ENCODE measurements at places on chromosomes 1 and 21.

- no peak for DNase-seq
These were observed 223.3 kb upstream of the DMRTA2 start for GRCh38 chr1:50646526-50646925.

GRCh38 chr21:41953249-41953830 lies 478 bp downstream of the C2CD2 start:
- DNase-seq = peak; percentile 79

DNA sequence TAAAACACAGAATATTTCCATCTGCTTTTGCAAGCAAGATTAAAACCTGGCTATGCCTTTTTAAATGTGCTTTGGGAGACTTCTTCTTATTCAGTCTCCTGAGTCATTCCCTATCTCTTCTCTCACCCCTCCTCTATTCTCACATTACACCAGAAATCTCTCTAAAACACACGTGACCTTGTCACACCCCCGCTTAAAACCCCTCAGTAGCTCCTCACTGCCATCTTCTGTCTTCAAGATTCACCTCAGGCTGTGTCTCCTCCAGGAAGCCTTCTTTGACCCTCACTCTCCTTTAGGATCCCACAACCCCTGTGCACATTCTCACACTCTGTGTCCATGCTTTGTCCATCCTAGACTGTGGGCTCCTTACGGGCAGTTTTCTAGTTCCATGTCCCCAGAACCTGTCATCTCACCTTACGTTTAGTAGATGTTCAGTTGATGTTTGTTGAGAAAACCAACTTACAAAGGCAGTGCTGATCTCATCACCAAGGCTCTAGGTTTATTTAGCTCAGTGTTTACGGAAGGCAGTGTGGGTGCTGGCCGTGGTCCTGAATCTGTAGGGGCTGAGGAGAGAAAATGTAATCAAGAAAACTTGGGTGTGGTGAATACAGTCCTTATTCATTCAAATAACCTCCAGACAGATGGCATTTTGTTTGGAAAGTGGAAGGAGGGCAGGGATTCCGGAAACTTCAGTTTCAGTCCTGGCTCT lies 143.5 kb downstream of the DMRTA2 start:
- DNase-seq = no peak

DNA sequence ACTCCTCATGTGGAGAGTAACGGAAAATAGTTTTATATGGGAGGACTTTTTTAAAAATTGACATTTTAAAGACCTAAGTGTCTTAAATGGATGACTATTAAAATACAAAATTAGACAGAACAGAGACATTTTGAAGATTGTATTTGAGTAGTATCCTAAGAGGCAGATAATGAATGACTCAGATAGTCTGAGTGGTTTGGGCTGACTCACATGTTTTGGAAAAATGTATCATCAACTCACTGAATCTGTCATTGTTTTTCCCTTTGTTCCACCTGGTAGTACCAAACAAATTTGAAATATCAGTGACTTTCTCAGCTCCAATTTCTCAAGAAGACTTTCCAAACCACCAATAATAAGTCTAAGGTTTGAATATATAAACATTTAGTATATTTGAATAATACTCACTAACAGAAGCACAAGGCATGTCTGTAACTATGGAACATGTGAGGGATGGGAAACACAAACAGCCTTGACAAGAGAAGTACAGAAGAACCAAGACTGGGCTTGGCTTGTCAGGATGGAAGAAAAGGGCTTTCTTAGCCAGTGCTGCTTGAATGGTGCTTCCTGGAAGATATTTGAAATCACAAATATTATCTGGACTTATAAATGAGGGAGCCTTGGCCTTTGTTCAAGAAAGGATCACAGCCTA lies 90.6 kb downstream of the SGIP1 start:
- no peak for DNase-seq

GRCh38 chr21:22791986-22792560 lies 1793.9 kb downstream of the NCAM2 start:
- DNase-seq = peak; percentile 18

GRCh38 chr1:39272798-39273469 lies 68.4 kb downstream of the MACF1 start:
- DNase-seq = no peak

DNA sequence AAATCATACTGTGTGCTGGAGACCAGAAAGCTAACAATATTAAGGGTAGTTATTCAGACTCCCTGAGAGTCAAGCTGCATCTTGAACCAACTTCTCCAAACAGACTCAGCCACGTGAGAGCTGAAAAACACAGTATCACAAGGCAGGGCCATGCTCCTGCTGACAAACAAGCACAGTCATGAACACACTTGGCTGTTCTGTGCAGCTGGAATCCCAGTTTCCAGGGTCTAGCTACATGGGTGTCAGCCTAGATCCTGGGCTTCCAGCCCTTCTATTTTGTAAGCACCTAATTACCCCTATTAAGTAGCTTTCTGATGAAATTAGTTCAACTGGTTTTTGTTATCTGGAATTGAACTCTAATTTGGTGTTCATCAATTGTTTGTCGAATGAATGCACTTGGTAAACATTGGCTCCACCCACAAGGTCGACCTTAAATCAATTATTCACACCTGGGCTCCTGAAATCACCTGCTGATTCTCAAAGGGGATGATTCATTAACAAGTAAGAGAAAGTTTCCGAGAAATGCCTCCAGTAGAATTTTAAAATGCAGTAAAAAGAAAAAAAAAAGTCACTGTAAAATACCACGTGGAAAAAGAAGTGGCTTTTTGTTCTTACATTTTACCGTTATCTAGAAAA lies 179.3 kb downstream of the ZC3H11B start:
- DNase-seq = no peak

DNA sequence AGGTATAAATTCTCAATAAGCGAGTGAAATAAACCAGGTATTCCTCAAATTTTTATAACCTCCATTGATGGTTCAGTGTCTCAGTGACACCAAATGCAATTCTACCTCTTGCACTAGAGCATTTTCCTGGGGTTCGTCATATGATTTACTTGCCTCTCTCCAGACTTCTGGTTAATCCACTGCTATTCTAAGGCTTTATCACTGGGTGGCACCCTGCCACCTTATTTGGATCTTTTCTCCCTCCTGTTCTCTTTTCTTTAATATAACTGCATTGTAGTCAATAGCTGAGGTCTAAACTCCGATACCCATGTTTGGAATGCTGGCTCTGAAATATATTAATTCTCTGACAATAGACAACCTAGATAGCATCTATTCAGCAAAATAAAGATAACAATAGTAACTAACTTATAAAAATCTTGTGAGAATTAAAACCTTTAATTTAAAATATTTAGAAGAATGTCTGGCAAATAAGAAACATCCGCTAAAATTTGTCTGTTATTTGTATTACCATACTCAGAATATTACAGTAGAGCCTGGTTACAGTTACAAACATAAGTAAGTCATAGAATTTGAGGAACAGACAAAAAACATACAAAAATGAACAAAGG lies 436.4 kb downstream of the PLA2G4A start:
- DNase-seq = no peak

DNA sequence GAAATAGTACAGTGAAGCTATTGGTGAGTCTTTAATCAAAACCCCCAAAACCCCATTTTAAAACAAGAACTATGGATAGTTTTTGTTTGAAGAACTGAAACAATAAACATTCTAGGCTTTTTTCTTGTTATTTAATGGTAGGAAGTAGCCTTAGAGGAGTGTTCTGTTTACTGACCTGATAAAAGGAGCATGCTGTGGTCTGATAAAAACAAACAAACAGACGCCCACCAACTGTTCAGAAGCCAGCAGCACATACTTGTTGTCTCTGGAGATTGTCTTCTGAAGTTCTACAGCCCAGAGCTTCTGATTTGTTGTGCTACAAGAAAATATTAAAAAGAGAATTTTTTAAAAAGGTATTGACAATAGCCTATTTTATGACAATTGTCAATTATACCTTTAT lies 54.1 kb upstream of the CFAP298 start:
- DNase-seq = no peak

GRCh38 chr1:63403386-63403785 lies 36.0 kb downstream of the ALG6 start:
- no peak for DNase-seq

DNA sequence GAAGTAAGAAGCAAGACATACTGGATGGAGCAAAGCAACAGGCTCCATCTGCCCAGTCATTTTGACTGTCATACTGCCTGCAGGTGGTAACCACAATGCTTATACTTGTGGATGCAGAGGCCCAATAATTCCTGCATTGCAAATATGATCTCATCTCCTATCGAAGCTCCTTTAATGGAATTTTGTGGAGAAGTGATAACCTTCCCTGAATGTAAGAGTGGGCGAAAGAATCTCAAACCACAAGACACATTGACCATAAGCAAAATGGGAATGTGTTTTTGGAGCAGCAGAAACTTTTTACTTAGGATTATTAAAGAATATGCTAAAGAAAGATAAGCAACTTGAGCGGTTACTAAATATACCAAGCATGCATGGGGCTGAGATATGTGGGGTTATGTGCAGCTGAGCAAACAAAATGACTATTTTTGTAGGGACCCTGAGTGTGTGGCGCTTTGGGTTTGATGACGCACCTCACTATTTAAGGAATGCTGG lies 77.4 kb upstream of the BACH1 start:
- DNase-seq = no peak

- no peak for DNase-seq
These were observed 1044.9 kb downstream of the BRINP3 start for GRCh38 chr1:189432753-189433152.

- DNase-seq = no peak
These were observed 3.0 kb upstream of the SUCO start for GRCh38 chr1:172530000-172530399.

DNA sequence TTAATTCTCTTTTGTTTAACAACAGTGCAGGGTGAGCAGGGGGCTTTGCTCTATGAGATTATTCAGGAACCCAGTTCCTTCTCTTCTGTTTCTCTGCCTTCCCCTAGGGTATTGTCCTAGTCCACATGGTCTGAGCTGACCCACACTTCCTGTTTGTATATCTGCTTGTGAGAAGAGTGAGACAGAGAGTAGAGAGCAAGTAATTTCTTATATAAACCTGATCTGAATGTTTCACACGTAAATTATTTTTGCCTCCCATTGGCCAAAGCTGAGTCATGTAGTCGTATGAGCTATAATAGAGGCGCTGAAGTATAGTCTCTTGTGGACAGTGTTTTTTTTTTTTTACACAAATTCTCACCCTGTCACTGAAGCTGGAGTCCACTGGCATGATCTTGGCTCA lies 134.2 kb upstream of the SERTAD4 start:
- DNase-seq = no peak

- DNase-seq = no peak
These were observed 49.0 kb upstream of the VAMP3 start for GRCh38 chr1:7721940-7722669.

- no peak for DNase-seq
These were observed 33.7 kb upstream of the ARF1 start for GRCh38 chr1:228048659-228049298.

DNA sequence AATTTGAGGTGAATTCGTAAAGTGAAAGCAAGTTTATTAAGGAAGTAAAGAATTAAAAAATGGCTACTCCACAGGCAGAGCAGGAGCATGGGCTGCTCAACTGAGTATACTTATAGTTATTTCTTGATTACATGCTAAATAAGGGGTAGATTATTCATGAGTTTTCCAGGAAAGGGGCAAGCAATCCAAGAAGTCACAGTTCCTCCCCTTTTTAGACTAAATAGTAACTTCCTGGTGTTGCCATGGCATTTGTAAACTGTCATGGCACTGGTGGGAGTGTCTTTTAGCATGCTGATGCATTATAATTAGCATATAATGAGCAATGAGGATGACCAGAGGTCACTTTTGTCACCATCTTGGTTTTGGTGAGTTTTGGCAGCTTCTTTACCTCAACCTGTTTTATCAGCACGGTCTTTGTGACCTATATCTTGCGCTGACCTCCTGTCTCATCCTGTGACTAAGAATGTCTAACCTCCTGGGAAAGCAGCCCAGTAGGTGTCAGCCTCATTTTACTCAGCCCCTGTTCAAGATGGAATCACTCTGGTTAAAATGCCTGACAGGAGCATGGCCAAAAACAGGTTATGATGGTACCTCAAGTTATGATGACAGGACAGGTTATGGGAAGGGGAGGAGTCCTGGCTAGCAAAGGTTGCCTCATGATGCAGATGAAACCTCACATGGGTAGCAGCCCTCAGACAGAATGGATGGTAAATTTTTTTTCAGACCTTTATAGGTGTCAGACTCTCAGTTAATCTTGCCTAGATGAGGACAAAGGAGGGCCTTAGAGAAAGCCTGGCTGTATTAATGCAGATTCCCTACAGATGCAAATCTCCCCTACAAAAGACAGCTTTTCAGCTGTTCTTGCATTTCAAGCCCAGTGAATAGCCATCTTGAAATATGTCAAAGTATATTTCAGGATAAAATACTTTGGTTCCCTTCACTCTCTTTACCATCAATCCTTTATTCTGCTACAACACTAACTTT lies 49.7 kb downstream of the SIPA1L2 start:
- DNase-seq = no peak

DNA sequence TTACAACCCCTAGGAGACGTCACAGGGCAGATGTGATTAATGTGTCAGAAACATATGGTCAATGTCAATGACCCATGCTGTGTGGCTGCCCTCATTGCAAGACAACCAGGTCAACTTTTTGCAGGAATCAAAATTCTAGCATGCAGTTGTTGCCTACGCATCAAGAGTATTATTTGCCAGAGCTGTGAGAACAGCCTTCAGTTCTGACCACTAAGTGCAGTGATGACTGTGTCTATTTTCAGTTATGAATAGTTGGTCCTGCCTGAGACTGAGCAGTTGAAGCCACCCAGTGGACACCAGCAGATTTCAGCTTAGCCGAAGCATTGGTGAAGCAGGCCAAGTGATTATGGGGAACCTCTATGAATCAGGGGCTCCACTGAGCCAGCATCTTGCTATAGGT lies 47.3 kb downstream of the LYPLAL1 start:
- DNase-seq = peak; percentile 47

- DNase-seq = no peak
These were observed 629 bp downstream of the PGD start for GRCh38 chr1:10399444-10399941.

- no peak for DNase-seq
These were observed 37.8 kb downstream of the FUBP1 start for GRCh38 chr1:77940921-77941570.

DNA sequence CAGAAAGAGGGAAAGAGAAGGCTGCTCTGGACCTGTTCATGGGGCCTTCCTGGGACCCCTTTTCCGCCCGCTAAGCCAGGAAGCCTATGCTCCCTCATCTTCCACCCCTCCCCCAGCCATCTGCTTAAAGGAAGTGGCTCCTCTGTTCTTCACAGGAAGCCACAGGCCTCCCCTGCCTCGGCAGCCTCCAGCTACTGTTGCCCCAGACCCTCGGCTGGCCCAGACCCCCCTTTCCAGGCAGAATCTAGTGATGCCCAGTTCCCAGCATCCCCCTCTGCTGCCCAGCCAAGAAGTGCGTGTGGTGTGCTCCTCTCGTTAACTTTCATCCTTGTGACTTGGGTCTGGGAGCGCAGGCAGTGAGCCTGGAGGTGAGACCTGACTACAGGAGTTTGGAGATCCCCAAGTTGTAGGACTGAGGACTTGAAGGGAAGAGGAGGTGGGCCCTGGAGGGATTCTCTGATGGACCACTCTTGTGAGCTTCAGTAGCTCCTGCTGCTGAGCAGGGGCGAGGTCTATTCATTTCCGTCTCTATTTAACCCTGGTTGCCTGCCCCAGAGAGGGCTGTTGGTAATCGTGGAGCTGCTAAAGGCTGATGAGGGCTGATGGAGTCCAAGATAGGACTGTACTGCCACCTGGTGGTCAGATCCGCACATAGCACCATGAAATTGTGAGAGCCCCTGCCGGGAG lies 9.1 kb downstream of the IFI6 start:
- peak; percentile 88 for DNase-seq
